Osteoblast (primary cell): ENCODE measurements at places on chromosomes 4 and X. TPM values are rescaled to one million over a fixed set of nuclear protein-coding genes. Genes with fewer than 3 reads are reported as not detected.

Gene CYLC1
- not detected in 2 replicates for total RNA-seq

Gene SSX2
- not detected in 2 replicates for total RNA-seq

Gene TRIM60
- not detected in 2 replicates for total RNA-seq

Gene SULT1E1
- total RNA-seq: not detected in 2 replicates

Gene H2BW2
- not detected in 2 replicates for total RNA-seq

Gene SUPT20HL2
- total RNA-seq: not detected in 2 replicates

Gene UXT
- 93.4 and 94.9 TPM in 2 replicates for total RNA-seq

Gene CXCL11
- total RNA-seq: not detected in 2 replicates

Gene ODAPH
- not detected in 2 replicates for total RNA-seq

Gene PDCL2
- total RNA-seq: not detected in 2 replicates

Gene IGFBP7
- total RNA-seq: 680 and 715 TPM in 2 replicates

Gene TXK
- 0.59 and 0.72 TPM in 2 replicates for total RNA-seq

Gene GASK1B
- 35.4 and 42.0 TPM in 2 replicates for total RNA-seq

Gene TRMT10A
- 4.7 and 14.5 TPM in 2 replicates for total RNA-seq

Gene CT45A2
- total RNA-seq: not detected in 2 replicates

Gene PPP4R3C
- not detected in 2 replicates for total RNA-seq

Gene NSG1
- not detected in 2 replicates for total RNA-seq

Gene GATA1
- not detected in 2 replicates for total RNA-seq

Gene DMD
- 12.7 and 13.8 TPM in 2 replicates for total RNA-seq

Gene AADAT
- total RNA-seq: 4.0 and 6.5 TPM in 2 replicates

Gene FAT4
- total RNA-seq: 27.9 and 31.2 TPM in 2 replicates

Gene ARMCX2
- total RNA-seq: 87.2 and 89.6 TPM in 2 replicates

Gene PDE5A
- 140 and 157 TPM in 2 replicates for total RNA-seq

Gene PLXNA3
- 15.9 and 18.8 TPM in 2 replicates for total RNA-seq

Gene ATOH1
- not detected in 2 replicates for total RNA-seq

Gene ANK2
- total RNA-seq: 68.4 and 79.6 TPM in 2 replicates

Gene CPXCR1
- not detected in 2 replicates for total RNA-seq

Gene C1GALT1C1
- 33.6 and 36.9 TPM in 2 replicates for total RNA-seq

Gene FMR1
- 33.3 and 35.8 TPM in 2 replicates for total RNA-seq

Gene SH3TC1
- total RNA-seq: 3.5 and 3.6 TPM in 2 replicates

Gene LAMP2
- 237 and 294 TPM in 2 replicates for total RNA-seq

Gene CLTRN
- total RNA-seq: 0.29 and 0.36 TPM in 2 replicates

Gene SSX1
- not detected in 2 replicates for total RNA-seq

Gene FABP2
- not detected in 2 replicates for total RNA-seq

Gene SMR3B
- total RNA-seq: not detected in 2 replicates

Gene CCDC149
- total RNA-seq: 12.3 and 14.7 TPM in 2 replicates

Gene NMU
- not detected in 2 replicates for total RNA-seq

Gene FDCSP
- not detected in 2 replicates for total RNA-seq

Gene ADH7
- total RNA-seq: not detected in 2 replicates
